ENCODE measurements at places on chromosomes 5 and 9.

DNA sequence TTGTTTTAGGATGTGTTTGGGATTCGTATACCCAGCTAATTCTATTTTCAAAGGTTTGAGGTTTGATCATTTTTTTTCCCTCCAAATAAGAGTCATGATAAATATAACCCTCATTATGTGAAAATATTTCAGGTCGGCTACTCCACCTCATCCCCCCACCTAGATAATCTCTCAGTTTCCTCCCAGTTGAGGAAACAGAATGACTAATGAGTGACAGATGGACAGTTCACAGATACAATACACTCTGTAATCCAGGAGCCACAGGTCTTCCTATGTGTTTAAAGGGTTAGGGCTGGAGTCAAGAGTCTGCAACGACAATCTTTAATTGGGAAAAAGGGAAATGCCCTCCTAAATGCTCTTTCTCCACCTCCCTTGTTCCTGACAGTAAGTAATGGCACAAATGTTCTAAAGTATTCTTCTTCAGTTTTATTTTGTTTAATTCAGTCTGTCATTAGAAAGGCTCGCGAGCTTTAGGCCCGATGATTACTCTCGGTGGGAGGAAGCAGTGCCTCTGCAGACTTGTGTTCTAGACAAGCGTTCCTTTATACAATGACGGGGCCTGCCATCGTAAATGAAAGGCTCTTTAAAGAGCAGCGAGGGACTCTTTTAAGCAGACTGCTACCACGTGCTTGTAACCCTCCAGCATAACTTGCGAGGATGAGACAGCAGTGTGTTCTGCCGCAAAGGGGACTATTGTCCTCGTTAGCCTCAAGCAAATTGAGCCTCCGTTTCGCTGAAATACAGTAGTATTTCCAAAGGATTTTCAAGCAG, 69.0 kb downstream of the MEF2C start:
- DNase-seq, result peak; percentile 54

DNA sequence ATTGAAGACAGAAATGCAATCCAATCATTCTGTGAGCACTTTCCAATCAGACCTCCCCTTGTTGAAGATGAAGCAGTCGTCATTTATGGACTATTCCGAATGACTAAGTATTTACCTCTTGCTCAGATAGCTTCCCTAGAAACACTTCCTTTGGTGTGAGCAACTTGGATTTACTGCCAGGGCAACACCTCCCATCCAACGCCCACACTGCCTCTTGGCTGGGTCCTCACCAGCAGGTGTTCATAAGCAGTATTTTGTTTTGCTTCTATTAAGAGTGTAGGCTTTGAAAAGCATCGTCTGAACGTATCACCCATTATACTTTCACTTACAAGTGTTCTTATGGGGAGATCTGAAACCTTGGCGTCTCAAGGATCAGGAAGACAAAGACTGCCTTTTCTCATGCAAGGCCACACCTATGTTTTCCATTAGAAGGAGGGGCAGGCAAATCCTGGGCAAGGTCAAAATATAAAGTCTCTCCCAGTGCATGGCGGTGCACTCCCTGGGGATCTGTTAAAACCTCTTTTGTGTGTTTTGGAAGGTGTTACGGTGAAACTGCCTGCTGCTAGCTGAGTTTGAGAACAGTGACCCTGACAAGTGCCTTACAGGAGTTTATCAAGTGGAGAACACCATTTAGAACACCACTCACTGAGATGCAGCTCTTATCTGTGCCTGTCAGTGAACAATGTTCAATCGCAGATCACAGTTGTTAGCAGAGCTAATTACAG, 10.6 kb upstream of the MARCHF3 start:
- no peak for DNase-seq

- peak; percentile 38 for DNase-seq
Measured at GRCh38 chr9:98808411-98808815, 943 bp downstream of the GALNT12 start.

- no peak for DNase-seq
Measured at GRCh38 chr9:133686642-133687575, 50.7 kb downstream of the DBH start.

GRCh38 chr5:118144540-118144939, 843.8 kb downstream of the DTWD2 start:
- DNase-seq, result no peak

- DNase-seq, result no peak
Measured at GRCh38 chr9:99037769-99038483, 67.0 kb upstream of the TGFBR1 start.

DNA sequence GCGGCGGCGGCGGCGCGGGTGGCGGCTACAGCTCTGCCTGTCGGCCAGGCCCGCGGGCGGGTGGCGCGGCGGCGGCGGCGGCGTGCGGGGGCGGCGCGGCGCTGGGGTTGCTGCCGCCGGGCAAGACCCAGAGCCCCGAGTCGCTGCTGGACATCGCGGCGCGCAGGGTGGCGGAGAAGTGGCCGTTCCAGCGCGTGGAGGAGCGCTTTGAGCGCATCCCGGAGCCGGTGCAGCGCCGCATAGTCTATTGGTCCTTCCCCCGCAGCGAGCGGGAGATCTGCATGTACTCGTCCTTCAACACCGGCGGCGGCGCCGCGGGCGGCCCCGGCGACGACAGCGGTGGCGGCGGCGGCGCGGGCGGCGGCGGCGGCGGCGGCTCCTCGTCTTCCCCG, 296 bp downstream of the ZSWIM6 start:
- DNase-seq, result no peak

DNA sequence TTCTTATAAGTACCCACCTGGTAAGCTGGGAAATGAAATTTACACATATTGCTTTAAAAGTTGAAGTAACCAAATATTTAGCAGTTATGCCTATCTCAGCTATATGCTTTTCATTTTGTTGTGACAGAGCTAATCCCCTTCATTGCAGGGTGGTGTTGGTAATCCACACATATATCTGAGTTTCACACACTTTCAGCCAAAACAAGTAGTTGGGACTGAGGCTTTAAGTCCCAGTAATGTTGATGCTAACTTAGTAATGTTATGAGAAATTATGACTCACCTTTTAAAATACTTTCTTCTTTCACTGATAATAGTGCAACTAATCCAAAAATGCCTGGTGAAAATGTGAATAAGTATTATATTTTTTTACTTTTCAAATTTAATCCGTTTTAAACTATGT, 19.2 kb upstream of the RICTOR start:
- no peak for DNase-seq

DNA sequence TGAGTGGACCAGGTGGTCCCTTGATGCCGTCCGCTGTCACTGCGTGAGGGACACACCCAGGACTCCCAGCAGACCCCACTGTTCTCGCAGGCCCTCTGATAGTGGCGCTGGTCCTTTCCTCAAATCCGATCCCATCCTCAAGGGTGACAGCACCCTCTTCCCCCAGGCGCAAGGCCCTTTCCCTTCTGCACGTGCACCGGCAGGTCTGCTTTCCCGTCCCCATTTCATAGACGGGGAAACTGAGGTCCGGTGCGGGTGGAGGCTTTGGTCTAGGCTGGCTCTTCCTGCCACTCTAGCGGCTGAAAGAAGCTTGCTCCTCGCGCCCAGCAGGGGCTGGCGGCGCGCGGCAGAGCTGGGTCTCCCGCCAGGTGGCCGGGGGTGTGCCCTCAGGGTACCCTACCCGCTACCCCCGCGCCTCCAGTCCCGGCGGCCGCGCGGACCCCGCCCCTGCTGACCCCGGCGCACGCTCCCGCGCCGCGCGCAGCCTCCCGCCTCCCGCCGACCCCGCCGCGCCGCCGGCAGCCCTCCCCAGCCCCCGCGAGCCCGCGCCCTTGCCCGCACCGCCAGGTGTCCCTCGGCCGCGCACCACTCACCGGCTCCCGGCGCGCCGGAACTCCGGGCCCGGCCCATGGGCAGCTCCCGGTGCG, 453 bp downstream of the RASGEF1C start:
- DNase-seq, result peak; percentile 10

DNA sequence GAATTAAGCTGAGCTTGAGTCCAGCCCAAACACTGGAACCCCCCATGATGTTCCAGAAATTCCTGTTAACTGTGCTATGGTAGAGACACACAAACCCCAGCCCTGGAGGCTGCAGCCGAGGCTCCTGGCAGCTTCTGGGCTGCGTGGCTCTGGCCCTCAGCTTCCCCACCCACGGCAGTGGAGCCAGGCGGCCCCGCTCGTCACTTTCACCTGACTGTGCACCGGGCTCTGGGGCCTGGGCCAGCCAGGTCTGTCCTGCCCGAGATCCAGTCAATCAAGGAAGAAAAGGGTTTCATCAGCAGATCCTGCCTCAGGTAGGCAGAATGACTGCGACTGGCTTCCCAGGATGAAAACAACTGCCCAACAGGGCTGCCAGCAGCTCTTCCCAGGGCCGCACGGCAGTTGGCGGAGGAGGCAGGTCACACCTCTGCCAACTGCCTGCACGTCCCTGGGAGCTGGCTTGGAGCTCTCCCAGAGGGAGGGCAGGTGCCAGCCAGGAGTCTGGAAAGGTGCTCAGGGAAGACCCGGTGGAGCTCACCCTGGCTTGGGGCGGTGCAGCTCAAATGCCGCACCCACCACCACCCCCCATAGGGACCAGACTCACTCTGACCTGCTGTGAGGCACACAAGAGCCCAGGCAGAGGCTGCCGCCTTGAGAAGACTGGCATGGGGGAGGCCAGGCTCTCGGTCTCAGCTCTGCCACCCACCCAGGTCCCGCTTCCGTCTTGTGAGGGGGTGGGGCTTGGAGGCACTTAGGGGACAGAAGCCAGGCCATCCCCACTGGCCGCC, 20.7 kb downstream of the BRD3 start:
- DNase-seq, result no peak
